Activated CD4-positive, CD25-positive, alpha-beta regulatory T cell treated with anti-CD3 and anti-CD28 coated beads, Interleukin-2, amount 50 U/mL, for 16 hours (primary cell): ENCODE measurements at places on chromosomes 1 and 21.

- no peak for DNase-seq
These were observed 5.9 kb upstream of the MROH9 start for GRCh38 chr1:170929412-170929834.

- no peak for DNase-seq
These were observed 55.6 kb downstream of the COQ8A start for GRCh38 chr1:226995365-226996332.

- DNase-seq, result no peak
These were observed 45.5 kb downstream of the TOR1AIP2 start for GRCh38 chr1:179831852-179832699.

- DNase-seq, result no peak
These were observed 1.7 kb downstream of the MPZ start for GRCh38 chr1:161307892-161308638.

GRCh38 chr1:224432672-224433040, 1.9 kb downstream of the WDR26 start:
- no peak for DNase-seq

- no peak for DNase-seq
These were observed 169.1 kb upstream of the PTBP2 start for GRCh38 chr1:96552451-96552850.

GRCh38 chr21:45319461-45320211, 31.9 kb upstream of the POFUT2 start:
- DNase-seq, result no peak

- no peak for DNase-seq
These were observed 6.9 kb upstream of the TNNT2 start for GRCh38 chr1:201384406-201384782.

DNA sequence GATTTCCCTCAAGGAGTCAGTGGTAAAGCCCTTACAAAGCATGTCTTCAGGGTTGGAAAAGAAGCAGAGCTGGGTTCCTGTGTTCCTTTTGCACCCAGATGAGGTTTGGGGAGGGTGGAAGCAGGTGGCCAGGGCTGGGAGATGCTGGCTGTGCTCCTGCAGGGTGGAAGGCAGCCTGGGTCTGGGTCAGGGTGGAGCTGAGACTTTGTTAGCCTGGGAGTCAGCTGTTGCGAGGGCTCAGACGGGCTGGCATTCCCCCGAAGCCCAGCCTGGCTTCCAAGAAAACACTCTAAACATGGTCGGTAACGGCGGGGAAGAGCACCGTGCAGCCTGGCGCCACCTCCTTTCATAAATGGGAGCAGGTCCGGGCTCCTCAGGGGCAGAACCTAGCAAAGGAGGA, 43.7 kb upstream of the EPS8L3 start:
- DNase-seq, result no peak

DNA sequence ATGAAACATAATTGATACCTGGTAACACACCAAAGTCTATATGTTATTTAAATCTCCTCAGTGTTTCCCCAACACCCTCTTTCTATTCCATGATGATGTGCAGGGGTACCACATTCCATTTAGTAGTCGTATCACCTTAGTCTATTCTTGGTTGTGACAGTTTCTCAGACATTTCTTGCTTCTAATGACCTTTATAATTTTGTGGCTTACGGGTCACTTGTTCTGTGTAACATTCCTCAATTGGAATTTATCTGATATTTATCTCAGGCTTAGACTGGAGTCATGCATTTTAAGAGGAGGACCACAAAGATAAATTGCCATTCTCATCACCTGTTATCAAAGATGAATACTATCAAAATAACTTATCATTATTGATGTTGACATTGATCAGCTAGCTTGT, 679.6 kb downstream of the USP25 start:
- no peak for DNase-seq

DNA sequence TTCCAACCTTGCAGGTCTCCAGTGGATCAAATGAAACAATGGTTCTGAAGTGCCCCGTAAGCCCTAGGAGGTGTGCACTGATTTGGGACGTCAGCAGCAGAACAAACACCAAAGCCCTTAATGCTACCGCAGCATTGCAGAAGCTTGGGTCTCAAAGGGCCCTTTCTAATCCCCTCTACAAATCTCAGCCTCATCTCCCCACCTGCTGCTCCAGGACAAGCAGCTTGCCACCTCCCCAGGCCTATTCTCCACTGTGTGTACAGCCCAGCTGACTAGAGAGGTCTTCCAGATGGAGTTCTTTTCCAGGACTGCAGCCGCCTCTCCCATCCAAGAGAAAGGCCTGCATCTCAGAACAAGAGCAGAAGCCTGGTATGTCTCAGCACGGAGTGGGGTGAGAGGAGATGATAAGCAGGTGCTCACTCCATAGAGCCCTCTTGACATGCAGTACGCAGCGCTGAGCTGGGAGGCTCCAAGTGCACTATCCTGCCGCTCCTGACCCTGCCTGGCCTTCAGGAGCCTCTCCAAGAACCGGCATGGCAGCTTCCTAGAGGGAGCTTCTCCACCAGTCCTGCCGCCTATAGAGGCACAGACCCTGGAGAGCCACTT, 46.3 kb downstream of the MRPL37 start:
- DNase-seq, result no peak

- no peak for DNase-seq
These were observed 110.4 kb downstream of the SYT2 start for GRCh38 chr1:202599669-202600431.

- DNase-seq, result no peak
These were observed 437.6 kb downstream of the PRDM2 start for GRCh38 chr1:14137411-14138134.

- DNase-seq, result no peak
These were observed 22.8 kb upstream of the STUM start for GRCh38 chr1:226525750-226526149.

- DNase-seq, result no peak
These were observed 254.4 kb downstream of the FAF1 start for GRCh38 chr1:50705699-50706098.

- no peak for DNase-seq
These were observed 9.4 kb downstream of the MATN1 start for GRCh38 chr1:30714025-30714424.
